ENCODE measurements at places on chromosomes 11 and 22.

- no peak for DNase-seq
Measured at GRCh38 chr22:43535336-43535735, 123.5 kb downstream of the MPPED1 start.

GRCh38 chr11:66107600-66108510 lies 37.8 kb downstream of the PACS1 start:
- no peak for DNase-seq

DNA sequence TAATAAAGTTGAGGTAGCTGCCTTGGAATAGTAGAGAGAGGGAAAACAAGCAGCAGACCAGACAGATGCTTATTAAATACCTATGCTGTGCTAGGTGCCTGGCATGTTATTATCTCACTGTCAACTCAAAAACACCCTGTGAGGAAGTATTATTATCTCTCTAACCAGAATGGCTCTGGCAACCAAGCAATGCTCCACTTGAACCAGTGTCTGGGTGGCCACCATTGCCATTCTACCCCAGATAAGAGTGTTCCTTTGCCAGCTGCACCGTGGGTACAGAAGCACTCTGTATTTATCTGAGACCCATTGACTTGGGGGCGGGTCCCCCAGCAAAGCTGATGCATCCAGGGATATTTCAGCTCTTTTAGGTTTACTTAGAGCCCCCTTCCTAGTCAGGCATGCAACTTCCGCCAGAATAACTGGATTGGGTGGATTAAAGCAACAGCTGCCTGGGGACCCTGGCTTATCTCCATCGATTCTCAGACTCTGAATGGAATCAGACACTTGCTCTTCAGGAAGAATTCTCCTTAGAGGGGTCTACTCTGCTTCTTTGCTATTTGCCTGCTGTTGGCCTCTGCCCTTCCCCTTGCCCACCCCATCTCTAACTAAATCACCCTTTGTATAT lies 49.1 kb downstream of the RCN1 start:
- DNase-seq: no peak

GRCh38 chr11:81570669-81571068 lies 1163.0 kb downstream of the FAM181B start:
- no peak for DNase-seq

DNA sequence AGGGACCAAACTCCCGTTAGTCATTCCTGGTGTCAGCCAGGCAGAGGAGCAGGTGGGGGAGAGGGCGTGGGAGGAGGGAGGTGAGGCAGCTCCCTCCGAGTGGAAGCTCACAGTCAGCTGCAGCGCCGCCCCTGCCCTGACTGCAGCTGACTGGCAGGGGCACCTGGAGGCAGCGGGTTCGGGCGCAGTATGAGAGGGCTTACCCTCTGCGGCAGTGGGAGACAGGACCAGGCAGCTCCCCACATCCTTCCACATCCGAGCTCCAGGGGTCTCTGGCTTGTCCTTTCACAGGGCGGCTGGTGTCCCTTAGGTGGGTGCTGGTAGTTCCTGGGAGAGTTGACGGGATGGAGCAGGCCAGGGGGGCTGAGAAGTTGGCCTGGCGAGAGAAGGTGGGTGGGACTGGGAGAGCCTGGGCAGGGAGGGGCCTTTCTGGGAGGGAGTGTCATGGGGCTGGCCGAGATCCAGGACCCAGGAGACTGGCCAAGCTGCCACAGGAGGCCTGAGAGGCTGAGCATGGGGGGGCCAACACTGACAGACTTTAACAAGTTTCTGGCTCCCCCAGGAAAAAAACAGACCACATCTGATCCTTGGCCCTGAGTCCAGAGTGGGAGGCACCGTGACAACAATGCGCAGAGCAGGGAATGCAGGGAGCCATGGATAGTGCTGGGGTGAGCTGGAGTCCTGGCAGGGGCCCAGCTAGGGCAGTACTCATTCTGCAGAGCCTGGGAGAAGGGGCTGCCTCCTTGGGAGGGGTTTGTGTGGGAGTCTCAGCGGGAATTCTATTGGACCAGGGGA lies 4.9 kb downstream of the ADORA2A start:
- no peak for DNase-seq

DNA sequence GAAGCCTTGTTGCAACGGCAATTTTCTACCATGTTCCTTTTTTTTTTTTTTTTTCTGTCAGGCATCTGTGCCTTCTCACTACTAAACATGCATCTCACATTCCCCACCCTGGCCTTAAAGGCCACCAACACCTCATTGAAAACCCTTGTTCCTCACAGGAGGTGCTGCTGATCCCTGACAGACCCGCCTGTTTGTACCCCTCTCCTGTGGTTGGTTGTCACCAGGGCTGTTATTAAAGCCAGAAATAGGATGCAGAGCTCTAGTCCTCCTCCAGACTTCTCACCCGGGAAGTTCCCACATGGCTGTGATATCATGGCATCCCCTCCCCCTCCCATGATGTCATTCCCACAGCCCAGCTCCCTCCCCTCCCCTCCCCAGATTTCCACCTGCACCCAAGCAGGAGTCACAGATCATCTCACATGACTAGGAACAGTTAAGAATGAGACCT lies 302.8 kb upstream of the NCAM1 start:
- DNase-seq: no peak

GRCh38 chr11:64089915-64090805 lies 54.4 kb downstream of the FLRT1 start:
- DNase-seq: no peak

Data from HuH-7 (cell line).